Type B pancreatic cell (in vitro differentiated cells): ENCODE measurements at places on chromosomes 5 and 9.

DNA sequence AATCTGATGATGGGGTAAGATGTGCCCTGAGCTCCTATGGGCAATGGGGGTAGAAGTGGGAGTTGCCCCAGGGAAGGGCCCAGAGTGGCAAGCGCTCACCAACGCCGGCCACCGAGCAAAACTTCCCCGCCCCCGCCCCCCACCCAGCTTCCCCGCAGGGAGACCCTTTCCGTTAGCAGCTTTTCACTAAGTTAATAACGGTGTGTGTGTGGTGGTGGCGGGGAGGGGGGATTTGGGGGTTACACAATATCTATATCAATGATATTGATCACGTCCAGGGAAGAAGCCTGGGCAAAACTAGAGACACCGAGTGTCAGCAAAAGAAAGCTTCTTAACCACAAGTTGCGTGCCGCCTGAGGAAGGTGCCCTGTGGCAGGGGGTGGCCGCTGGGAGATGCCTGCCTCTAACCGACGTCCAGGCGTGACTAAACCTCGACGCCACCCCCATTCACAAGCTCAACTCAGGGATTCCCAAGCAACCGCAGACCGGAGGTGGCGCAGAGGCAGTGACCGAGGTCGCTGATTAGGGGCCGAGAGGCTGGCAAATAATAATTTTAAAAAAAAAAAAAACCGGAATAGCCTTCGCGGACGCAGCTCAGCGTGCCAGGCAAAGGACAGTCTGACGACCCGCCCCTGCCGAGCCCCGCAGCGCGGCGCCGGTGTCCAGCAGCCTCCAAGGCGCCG lies 222.6 kb downstream of the MEF2C start:
- no peak for DNase-seq

DNA sequence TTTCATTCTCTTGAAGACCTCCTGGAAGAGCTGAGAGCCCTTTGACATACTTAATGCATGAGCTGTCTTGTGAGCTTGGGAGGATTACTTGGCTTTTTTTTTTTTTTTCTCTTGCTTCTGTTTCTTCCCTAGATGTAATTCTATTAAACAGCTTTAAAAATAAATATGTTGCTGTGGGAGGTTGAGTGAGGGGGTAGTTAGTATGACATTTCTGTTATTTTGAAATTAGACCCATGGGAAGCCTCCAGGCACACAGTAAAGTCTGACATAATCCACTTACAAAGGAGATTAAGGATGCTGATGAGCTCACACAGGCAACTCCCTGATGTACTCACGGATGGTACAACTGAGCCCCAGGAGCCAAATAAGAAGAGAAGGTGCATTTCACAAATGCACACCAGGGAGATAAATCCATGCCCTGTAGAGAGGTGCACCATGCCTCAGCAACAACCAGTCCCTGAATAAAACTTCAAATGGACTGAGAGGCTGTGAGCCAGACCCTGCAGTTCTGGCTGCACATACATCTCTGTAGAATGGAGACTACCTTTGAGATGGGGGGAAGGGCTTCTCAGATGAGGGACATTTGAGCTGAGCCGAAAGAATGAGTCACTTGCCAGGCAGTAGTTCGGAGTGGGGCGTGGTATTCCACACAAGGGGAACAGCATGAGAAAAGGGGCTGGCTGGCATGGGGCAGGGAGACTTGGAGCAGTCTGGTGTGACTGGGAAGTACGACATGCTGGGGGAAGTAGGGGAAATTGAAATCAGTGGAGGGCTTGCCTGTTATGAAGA lies 68.7 kb downstream of the ACTL7B start:
- no peak for DNase-seq

GRCh38 chr9:14924230-14925219 lies 14.3 kb upstream of the FREM1 start:
- no peak for DNase-seq

- DNase-seq = no peak
Observed at GRCh38 chr9:26746357-26747072, 146.1 kb downstream of the CAAP1 start.

DNA sequence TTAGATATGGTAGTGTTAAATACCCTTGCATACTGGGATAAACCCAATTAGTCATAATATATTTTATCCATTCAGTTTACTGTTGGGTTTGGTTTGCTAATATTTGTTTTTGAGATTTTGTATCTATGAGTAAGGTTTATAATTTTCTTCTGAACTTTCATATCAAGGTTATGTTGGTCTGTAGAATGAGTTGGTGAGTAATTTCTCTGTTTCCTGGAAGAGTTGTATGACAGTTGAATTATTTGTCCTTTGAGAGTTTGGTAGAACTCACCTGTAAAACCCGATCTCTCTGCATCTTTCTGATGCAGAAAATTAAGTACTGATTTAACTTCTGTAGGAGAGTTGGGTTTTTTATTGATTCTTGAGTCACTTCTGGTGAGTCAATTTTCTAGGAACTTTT lies 20.4 kb downstream of the DDX4 start:
- DNase-seq = no peak

- DNase-seq = no peak
Observed at GRCh38 chr5:38979535-38979934, 94.7 kb downstream of the RICTOR start.

DNA sequence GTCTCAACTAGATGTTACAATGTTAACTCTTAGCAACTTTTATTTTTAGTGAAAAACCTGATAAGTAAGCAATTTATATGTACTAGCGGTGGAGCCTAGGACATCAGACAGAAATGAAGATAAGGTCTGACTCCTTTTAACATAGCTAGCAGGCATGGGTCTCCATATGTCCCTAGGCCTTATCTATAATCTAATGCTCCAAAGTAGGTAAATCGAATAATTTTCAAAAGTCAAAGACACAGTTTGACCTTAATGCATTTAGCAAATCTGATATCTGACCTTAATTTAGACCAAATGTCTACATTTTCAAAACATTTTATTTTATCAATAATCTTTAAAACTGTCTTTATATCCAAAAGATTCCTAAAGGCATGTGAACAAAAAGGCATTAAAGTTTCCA lies 305.0 kb upstream of the CCNH start:
- DNase-seq = no peak

DNA sequence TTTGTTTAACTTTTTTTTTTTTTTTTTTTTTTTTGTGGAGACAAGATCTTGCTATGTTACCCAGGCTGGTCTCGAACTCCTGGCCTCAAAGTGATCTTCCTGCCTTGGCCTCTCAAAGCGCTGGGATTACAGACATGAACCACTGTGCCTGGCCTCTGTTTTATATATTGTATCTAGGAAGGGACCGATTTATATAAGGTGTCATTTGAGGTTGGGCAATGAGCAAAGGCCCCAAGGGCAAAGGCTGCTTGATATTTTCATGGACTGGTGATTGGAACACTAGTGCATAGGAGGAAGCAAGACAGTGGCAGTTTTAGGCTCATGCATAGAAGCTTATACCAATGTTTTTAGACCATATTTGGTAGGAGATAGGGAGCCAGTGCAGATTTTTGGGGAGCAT lies 3.2 kb downstream of the SLC26A2 start:
- DNase-seq = no peak

GRCh38 chr9:105639936-105640335 lies 22.3 kb upstream of the TAL2 start:
- DNase-seq = no peak

GRCh38 chr9:114124666-114125475 lies 25.8 kb upstream of the KIF12 start:
- DNase-seq = no peak

DNA sequence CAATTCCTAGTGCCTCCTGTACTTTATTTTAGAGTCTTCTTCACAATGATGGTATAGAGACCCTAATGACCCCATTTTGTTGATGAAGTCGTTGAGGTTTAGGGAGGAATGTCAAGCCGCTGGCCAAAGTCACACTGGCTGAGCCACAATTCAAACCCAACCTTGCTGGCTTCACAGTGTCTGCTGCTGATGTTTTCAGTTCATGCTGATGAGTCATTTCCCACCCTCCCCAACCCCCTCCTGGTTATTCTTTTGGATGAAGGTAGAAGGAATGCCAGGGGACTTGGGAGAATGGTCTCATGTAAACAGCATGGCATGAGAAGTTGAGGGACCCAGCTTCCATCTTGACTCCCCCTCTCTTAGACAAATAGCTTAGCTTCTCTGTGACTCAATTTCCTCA lies 68.6 kb downstream of the TMEM252 start:
- no peak for DNase-seq

GRCh38 chr9:93459432-93459847 lies 6.1 kb upstream of the FAM120AOS start:
- DNase-seq = no peak

DNA sequence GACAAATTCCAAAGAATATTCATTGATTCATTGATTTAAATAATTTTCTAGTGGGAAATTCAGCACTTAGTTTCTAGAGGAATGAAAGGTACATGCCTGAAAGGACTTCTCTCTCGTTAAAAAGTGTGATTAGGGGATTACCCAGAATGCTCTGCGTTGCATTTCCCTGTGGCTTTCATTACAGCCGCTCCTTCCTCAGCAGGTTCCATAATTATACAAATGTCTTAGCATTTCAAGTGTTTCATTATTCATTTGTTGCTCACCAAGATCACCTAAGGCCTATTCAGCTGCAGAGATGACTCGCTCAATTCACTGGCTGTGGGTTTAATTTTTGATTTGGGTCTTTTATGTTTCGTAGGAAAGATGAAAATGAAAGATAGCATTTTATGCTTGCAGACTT lies 52.8 kb downstream of the SPATA31C2 start:
- DNase-seq = no peak

DNA sequence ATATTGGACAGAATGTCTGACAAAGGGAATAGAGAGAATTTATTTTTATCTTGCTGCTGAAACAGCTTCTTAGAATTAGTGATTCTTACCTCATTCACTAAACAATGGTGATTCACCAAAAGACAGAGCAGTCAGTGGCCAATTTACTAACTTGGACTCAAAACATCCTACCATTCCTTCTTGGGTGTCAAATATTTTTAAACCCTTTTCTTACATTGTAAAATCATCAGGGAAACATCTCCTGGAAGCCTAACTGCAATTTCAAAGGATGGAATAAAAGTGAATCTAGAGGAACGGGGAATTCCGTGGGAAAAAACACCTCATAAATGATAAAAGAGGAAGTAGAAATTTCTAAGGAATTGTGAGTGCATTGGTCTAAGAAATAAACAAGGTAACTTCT lies 97.7 kb downstream of the LHFPL2 start:
- no peak for DNase-seq

DNA sequence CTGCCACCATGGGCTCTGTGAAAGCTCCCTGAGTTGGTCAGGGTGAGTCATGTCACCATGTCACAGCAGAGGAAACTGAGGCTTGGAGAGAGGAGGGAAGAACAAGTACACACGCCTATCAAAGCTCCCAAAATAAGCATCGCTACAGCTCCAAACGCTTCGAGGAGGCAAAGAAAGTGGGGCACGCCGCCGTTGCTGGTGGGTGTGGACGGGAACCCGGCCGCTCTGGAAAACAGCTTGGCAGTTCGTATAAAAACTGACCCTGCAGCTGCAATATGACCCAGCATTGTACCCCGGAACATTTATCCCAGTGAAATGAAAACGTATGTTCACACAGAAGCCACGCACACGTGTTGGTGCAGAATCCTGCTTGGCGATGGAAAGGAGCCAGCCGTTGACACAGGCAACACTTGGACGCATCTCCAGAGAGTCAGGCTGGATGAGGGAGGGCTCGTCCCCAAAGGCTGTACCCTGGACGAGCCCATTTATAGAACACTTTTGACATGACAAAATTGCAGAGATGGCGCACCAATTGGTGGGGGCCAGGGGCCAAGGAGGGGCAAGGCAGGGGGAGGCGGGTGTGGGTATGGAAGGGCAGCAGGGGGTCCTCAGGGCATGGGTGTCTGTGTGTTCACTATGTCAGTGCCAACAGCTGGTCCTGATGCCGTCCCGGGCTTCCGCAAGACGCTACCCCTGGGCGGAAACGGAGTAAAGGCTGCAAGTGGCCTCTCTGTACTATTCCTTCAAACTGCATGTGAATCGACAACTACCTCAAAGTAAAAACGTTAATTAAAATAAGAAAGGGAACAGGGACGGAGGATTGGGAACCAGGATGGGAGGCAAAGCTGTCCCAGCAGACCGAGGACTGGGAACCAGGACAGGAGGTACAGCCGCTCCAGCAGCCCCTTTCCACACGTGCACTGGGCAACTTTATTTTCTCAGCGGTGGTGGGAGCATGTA lies 173.0 kb downstream of the OLFM1 start:
- DNase-seq = no peak

- no peak for DNase-seq
Observed at GRCh38 chr5:172583931-172584511, 57.0 kb upstream of the NEURL1B start.

GRCh38 chr9:21412107-21412506 lies 3.2 kb downstream of the IFNA8 start:
- DNase-seq = no peak

GRCh38 chr5:145680169-145680568 lies 155.0 kb downstream of the PRELID2 start:
- no peak for DNase-seq

DNA sequence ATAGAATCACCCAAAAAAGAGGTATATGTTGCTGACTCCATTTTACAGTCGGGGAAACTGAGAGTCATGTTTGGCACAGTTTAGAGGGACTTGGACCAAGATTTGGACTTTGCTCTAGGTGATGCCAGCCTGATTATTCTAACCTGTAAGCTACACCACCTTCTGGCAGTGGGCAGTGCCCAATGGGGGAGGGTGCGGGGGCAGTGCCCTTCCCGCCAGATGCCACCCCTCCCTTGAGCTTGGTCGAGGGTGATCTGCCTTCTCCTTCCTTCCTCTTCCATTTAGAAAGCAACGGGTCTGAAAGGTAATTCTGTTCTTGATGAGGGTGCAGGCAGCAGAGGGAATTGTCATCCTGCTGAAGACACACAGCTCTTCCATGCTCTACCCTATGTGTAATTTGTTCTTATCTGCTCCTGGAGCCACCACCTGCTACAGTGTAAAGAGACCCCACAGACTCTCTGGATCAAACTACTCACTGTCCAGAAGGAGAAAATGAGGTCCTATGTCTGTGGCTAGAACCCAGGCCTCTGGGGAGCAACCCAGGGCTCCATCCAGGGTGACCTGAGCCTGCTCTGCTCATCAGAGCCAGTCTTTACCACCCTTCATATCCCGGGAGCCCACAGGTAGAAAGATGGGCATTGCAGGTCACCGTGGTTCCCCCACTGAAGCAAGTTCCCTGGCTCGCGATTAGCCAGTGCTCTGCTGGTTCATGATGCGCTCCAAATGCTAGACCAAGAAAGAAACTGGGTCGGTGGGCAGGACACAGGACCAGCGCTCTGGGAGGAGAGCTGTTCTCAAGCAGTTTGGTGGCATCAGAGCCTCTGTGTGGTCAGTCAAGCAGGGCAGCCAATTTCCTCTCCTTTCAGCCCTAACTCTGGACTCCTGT lies 156.2 kb downstream of the RGS3 start:
- no peak for DNase-seq

DNA sequence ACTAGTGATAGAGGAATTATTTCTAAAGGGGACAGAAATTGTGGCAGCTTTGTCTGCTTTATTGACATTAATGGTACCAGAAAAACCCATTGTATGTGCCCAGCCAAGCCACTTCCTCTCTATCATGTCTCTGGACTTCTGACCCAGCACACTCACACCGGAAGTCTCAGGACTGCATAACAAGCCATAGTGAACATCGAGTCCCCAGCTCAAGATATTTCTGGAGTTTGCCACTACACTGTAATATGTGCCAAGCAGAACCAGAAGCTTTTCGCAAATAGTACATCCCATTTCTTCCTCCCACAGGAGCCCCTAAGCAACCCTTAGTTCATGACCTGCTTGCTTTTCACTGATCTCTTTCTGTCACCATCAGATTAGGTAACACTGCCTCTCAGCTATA lies 187.4 kb upstream of the GHR start:
- no peak for DNase-seq

- DNase-seq = no peak
Observed at GRCh38 chr5:78675956-78676730, 27.6 kb upstream of the LHFPL2 start.

GRCh38 chr5:61202213-61202612 lies 39.9 kb upstream of the SMIM15 start:
- no peak for DNase-seq
